NCI-H2171 (cell line): ENCODE measurements at places on chromosomes 4 and X.

- no peak for DNase-seq
Observed at GRCh38 chrX:140447150-140447549, 57.7 kb downstream of the SOX3 start.

DNA sequence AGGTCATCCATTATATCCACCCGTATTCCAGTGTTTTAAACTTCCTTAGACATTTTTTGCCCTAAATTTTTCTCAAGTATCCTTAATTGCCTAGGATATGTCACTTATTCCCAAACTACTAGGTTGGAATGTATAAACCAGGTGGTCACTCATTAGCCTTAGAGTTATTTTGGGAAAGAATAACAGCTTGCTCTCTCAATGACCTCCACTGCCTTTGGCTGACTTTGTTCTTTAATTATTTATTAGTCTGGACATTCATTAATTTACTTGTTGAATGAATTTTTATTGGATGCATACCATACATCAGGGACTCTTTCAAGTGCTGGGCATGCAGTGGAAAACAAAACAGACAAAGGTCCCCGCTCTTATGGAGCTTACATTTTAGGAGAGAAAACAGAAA, 609.3 kb upstream of the IGFBP7 start:
- no peak for DNase-seq

DNA sequence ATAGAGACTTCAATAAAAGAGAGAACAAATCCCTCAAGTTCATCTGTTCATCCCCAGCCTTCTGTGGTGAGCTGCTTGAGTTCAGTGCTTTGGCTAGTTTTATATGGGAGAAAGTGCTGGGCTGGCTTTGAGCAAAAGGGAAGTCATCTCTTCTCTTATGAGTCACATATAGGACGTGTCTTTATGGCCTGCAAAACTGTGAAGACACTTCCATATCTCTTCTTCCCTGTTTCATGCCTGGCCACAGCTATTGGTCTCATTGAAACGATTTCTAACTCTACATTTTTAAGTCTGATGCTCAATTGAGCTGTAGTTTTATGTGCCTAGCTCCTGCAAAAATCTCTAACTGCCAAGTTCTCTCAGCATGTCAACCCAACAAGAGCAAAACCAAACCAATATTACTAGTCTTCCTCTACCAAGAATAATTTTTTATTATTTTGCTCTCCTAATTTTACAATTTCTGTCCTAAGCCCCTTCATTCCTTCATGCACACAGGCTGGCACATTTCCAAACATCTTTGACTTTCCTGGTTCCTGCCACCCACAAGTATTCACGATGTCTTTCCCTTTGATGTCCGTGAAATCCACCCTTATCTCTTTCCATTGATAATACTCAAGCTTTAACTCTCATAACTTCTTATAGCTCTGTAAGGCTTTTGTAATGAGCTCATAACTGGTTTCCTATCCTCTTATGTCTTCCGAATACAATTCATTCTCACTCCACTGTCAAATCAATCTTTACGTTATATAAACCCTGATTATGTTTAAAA, 165.3 kb downstream of the BTC start:
- no peak for DNase-seq

- DNase-seq = no peak
Observed at GRCh38 chr4:8897251-8898167, 25.9 kb upstream of the HMX1 start.

GRCh38 chrX:53438832-53439230, 4.7 kb upstream of the HSD17B10 start:
- DNase-seq = no peak

GRCh38 chr4:102343964-102344519, 1.2 kb downstream of the SLC39A8 start:
- DNase-seq = peak; percentile 13

- no peak for DNase-seq
Observed at GRCh38 chrX:94492541-94492940, 818.5 kb downstream of the FAM133A start.

DNA sequence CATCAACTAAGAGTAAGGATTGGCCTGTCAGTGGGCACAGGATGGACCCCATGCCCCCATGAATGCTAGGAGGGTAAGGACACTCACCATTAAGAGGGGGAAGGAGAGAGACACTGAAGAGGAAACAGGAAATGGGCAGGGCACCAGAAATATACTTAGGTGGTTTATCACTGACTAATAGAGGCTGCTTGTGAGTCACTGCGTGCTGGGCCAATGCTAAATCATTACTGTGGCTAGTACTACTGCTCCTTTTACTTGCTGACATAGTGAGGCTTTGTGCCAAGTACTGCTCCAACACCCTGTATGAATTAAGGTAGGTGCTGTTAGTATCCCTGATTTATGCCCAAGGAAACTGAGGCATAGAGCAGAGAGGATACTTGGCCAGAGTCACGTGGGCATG, 130.4 kb upstream of the FRMPD4 start:
- DNase-seq = no peak

- DNase-seq = no peak
Observed at GRCh38 chr4:87965501-87965975, 10.0 kb upstream of the SPP1 start.

DNA sequence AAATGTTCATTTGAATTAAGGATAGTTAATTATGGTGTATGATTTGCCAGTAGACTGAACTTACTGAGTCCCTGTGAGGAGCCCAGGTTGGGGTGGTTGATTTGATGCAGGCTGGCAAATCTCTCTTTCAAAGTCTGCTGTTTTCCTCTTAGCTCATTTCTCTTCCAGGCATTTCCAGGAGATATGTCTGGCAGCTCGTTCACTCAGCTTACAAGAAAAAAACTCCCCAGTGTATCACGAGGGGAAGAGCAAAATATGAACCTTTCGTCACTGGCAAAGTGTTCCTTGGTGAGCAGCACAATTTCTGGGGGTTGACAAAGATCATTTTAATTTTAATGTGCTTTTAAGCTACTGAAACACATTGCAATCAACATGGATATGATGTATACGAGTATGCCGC, 244.2 kb downstream of the CBLL2 start:
- no peak for DNase-seq

DNA sequence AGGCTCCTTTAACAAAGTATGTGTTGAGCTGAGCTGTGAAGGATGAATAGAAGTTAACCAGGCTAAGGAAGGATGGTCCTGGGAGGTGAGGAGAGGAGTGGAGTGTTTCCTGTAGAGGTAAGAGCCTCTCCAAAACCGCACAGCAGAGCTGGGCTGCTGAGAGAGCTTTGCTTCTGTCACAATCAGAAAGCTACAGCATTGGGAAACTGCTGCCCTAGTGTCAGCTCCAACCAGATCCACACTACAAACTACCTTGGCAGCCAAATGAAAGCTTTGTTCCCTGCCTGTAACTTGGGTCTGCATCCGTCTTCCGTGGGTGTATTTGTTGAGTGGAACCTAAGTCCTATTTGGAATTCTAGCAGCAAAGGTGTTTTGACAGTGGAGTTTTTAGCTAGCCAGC, 91.8 kb downstream of the REPS2 start:
- no peak for DNase-seq

GRCh38 chrX:67723580-67724351, 179.9 kb downstream of the AR start:
- DNase-seq = no peak

- no peak for DNase-seq
Observed at GRCh38 chr4:73707269-73707875, 33.0 kb upstream of the CXCL8 start.

GRCh38 chr4:138632856-138633579, 382.6 kb upstream of the NOCT start:
- DNase-seq = no peak

DNA sequence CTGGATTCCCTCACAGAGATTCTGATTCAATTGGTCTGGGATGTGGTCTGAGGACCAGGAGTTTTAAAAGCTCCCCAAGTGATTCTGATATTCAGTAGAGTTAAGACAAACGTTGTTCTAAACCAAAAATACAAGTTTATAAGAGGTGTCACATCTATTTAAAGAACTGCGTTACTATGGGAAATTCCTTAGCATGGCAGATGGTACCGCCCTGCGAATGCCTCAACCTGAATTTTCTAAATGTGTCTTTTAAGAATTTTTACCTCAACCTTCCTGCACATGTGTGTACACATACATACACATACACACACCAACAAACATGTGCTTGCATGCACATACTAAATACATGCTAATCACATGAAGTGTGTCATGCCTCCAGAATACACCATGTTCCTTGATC, 328.9 kb upstream of the TAPT1 start:
- DNase-seq = no peak

- peak; percentile 10 for DNase-seq
Observed at GRCh38 chr4:76640353-76640910, 205.4 kb downstream of the SHROOM3 start.

- DNase-seq = no peak
Observed at GRCh38 chr4:33162122-33162521, 2442.0 kb downstream of the PCDH7 start.

DNA sequence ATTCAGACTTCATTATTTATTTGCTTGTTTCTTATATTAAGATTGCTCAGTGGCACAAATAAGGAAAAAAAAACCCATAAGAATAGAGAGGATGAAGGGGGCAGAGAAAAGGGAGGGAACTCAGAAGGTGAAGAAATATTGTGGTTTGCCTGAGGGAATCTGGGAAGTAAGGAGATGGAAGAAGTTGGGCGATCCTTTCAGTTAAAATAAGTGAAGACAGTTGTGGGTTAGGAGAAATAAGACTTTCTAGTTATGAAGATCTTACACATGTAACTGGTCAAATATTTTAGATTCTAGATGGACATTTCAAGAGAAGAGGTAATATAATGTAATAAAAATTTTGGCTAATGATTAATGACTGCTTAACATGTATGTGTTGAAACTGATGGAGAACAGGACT, 138.7 kb upstream of the LIMCH1 start:
- DNase-seq = no peak
